Stimulated activated CD8-positive, alpha-beta memory T cell treated with anti-CD3 and anti-CD28 coated beads, Interleukin-7, amount 100 ng/mL, for 24 hours (primary cell): ENCODE measurements at places on chromosomes 1 and 21.

DNA sequence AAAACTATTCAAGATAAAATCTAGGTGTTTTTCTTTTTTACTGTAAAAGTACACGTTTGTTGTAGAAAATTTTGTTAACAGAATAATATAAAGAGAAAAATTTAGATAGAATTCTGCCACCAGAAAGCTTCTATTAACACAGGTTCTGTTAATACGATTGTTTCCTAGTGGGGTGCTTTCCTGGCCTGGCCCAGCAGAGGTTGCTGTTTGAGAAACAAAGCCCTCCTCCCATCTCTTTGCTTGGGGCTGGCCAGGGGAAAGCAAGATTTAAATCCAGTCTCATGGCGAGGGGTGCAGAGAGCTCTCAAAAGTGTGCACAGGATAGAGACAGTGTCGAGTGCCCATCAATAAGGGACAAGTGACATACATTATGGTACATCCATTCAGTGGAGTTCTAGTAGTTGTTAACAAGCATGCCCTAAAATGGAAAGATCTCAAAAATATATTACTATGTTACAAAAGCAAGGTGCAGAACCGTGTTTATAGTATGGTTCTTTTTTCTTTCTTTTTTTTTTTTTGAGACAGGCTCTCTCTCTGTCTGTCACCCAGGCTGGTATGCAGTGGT lies 14.6 kb upstream of the ACBD3 start:
- DNase-seq: no peak

- no peak for DNase-seq
Measured at GRCh38 chr21:34883491-34884271, 165.4 kb downstream of the RUNX1 start.

- no peak for DNase-seq
Measured at GRCh38 chr1:11373895-11374747, 101.1 kb downstream of the UBIAD1 start.

DNA sequence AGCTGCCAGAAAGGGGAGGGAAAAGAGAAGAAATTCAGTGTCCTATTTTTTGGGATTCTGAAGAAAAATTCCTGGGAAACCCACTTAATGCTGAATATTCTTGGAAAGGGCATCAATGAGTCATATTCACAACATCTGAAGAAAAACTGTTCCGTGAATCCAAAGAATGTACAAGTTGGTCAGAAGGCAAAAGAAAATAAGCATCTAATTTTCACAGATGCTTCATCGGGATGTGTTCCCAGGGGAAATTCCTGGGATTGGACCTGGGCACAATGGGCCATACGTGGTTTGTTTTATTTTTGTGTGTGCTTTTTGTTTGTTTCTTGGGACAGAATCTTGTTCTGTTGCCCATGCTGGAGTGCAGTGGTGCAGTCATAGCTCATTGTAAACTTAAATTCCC lies 112.2 kb downstream of the MAP3K21 start:
- no peak for DNase-seq

DNA sequence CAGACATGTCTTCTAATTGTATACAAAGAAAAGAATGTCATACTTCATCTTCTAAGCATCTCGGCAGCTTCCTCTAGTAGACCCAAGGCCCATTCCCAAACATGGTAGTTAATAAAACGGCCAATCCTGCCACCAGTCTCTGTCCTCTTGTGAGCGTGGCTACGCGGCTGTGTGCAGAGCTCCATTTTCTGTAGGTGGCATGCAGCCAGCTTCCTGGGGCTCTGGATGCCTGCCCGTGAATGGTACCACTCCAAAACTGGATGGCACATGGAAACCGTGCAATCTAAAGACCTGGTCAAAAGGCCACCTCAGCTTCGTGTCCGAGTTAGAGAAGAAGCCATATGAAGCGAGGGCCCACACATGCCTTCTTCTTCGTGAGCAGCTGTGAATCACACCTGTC lies 110.7 kb downstream of the SIPA1L2 start:
- no peak for DNase-seq

DNA sequence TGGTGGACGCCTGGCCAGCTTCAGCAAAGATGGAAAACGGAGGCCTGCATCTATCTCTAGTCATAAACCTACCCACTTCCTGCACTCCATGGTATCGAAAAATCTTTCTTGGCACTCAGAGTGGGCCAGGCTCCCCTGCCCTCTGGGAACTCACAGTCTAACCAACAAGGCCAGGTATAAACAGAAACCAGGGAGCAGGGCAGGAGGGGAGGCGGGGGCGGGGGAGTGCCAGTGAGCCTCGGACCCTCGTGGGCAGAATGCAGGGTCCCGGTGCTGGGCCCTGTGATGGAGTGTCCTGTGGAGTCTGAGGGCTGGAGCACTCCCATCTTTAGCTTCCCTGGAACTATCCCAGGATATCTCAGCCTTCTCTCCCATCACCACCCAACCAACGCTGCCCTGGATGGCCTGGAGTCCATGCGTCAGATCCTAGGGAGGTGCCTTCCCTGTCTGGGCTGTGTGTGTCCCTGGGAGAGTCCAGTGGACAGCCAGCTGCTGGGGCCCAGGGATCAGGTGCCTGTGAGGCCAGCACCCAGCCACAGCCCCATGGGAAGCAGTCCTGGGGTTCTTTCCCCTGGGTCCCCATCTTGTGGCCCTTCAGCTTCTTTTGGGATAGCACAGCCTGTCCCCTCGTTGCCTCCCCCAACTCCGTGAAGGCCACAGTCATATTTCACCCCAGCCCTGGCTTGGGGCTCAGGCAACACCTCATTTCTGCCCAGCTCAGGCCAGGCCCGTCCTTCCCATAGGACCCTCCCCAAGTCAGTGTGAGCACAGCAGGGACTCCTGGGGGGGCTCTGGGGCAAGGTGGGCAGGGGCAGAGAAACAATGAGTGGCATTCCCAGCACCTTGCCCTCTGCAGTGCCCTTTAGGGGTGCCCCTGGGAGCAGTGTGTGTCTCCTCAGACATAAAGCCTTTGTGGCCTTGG lies 1.1 kb upstream of the EPS8L3 start:
- DNase-seq: no peak

GRCh38 chr1:27529704-27530018 lies 39.7 kb upstream of the WASF2 start:
- no peak for DNase-seq

DNA sequence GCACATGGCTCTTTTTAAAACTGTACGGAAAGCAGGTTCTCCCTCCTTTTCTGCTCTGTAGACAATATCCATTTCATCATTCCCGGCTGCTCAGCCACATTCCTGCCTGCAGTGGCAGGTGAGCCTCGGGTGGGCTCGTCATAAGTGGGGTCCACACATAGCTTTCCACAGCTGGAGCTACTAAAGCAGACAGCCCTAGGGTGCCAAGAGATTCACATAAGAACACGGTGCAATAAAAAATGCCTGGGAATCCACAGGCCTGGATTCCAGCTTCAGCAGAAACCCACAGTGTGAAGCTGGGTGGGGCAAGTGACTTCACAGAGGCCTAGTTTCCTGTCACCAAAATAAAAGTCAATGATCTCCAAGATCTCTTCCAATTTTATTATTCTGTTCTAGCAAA lies 96.4 kb downstream of the MIS18A start:
- no peak for DNase-seq

- DNase-seq: no peak
Measured at GRCh38 chr1:45864167-45865106, 61.0 kb downstream of the MAST2 start.

DNA sequence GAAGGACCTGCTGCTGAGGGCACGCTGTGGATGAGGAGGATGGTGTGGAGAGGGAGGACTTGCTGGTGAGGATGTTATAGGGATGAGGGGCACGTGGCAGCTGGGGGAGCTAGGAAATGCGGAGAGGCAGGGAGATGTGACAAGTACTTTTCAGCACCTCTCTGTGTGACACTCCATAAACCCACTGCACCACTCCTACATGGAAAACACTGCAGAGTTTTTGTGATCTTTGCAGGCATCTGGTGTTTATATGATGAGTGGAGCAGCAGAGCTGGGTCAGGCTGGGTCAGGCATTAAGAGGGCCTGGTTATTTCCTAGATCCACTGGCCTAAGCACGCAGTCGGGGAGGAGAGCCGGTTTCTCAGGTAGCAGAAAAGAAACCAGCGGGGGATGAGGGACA lies 167.3 kb upstream of the COA6 start:
- no peak for DNase-seq

DNA sequence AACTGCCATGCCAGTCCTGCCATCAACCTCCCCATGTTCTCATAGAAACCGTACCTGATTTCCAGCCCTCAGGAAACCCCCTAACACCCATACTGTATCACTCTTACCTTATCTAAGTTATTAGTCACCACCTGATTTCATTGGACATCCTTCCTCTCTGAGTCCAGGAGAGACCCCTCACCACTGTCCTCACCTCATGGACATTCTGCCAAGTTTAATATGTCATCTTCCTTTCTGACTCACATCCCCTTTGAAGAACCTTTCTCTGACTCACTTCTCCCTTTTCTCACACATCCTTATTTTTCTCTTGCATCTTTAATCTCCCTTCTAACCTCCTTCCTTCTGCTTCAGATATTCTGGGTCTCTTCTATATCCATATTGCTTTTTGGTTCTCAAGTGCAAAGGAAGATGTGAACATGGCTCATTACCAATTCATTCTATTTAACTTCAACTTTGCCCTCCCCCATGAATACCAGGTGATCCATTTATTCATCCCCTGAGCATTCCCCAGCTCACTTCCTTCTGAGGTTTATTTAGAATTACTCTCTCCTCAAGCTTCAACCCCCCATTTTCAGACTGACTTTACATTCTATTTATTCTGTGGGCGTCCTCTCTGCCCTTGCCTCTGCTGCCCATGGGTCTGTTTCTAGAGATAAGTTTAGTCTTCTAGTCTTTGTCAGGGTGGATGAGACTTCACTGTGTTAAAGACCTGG lies 206.8 kb upstream of the ESRRG start:
- no peak for DNase-seq

- DNase-seq: no peak
Measured at GRCh38 chr1:150627826-150628410, 1.5 kb downstream of the ENSA start.

- DNase-seq: no peak
Measured at GRCh38 chr1:227035316-227035715, 95.2 kb downstream of the COQ8A start.

DNA sequence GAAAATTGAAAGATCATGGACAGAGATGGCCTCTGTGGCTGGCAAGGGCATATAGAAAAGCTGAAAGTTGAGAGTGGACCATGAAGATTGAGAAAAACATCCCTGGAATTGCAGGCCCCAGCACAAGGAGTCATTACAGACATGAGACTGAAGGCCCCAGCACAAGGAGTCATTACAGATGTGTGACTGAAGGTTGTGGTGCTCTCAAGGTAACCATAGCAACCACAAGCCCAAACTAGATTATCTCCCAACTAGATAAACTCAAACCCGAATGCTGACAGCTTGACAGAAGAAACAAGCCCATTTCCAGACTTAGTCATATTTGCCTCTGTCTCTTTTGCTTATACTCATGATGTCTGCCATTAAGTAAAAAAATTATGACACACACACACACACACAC lies 1252.1 kb upstream of the ADGRL4 start:
- DNase-seq: no peak

DNA sequence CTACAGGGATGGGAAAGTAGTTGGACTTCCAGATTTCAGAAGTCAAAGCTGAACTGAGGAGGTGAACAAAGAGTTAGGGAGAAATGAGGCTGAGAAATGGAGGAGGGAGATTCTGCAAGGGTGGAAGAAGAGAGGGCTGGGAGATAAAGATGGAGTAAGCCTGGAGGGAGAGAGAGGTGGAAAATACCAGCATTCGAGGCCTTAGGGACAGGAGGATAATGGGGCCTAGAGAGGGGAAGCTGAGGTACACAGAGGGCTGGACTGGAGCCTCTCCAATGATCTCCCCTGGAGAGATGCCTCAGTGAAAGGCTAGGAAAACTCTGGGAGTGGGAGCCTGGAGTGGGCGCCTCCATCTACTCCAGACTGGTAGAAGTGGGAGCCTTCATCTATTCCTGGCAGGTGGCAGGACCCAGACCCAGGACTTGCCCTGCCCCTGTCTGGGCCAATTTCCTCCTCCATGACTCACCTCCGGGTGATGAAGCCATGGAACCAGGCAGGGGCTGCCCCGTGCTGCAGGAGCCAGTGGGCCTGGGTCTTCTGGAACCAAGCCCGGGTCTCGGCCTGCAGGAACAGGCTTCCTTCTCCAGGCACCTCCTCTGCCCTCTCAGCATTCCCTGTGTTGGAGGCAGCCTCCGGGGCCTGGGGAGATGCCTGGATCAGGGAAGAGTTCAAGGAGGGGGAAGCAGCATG lies 1.9 kb downstream of the SH2D2A start:
- no peak for DNase-seq

- no peak for DNase-seq
Measured at GRCh38 chr1:119617751-119618691, 30.0 kb downstream of the ZNF697 start.

DNA sequence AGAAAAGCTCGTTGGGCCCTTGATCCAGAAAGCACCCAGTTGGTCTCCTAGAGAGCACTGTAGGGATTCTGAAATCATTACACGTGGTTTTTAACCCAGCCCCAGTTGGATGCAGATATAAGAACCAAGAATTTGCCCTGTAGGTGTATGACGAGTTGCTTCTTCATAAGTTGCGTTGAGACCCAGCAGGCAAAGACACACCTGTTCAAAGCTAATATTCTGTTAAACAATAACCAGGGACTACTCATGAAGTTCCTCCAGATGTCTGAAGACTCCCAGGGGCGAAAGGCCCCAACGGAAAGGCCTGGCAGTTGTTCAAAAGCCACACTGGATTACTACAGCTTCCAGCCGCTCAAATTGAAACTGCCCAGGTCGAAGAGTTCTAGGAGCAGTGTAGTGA lies 88.6 kb upstream of the HNRNPU start:
- no peak for DNase-seq

- no peak for DNase-seq
Measured at GRCh38 chr1:200207711-200208126, 180.2 kb downstream of the NR5A2 start.

DNA sequence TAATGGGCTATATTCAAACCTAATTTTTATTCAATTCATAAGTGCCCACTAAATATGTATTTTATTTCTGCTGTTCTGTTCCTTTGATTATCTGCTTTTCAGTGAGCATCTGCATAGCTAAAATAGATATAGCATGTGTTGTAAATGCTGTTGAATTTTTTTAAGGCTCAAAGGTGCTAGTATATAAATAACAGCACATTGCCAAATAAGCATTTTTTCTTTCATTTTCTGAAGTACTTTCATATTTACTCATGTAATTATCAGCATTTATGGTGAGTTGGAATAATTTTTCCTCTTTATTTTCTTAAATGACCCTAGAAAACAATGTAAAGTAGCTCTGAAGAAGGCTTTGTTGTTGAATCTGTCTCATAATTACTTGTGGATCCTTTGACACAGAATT lies 69.6 kb upstream of the B3GALT2 start:
- no peak for DNase-seq

- DNase-seq: no peak
Measured at GRCh38 chr1:119133987-119134386, 6.5 kb downstream of the WARS2 start.

- DNase-seq: no peak
Measured at GRCh38 chr1:89692601-89693521, 59.9 kb downstream of the LRRC8C start.

GRCh38 chr1:245526141-245526540 lies 371.4 kb downstream of the KIF26B start:
- DNase-seq: no peak

GRCh38 chr1:206923009-206923960 lies 1.5 kb upstream of the FCMR start:
- DNase-seq: no peak
